ENCODE measurements at places on chromosomes 7 and 10.

- no peak for DNase-seq
These were observed 9.2 kb upstream of the SP8 start for GRCh38 chr7:20795881-20796280.

DNA sequence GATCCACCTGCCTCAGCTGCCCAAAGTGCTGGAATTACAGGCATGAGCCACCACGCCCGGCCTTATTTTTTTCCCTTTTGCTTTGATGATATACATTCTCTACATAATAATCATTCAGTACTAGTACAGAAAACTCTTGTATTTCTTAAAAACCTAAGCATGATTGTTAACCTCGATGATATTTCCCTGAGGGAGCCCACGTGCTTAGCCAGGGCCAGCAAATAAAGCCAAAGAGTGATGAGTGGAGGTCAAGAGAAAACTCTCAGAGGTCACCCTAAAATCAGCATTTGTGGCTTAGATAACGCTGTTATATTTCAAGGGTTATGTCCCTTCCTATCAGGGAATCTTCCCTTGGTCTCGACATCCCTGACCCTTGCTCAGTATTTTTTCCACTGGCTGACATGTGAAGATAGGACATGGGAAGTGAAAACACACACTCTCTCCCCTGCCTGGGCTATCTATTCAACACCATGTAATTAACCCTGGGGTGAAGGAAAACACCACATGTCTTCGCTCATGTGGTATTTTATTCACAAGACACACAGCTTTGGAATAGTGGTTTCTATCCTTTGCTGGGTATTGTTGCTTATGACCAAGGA is 12.6 kb downstream of the FAM200A start:
- DNase-seq, result no peak

GRCh38 chr7:127755521-127755920 is 103.5 kb downstream of the SND1 start:
- DNase-seq, result no peak

GRCh38 chr7:85135977-85136376 is 50.9 kb downstream of the SEMA3D start:
- no peak for DNase-seq

Measured in effector CD4-positive, alpha-beta T cell (primary cell).